H1 (cell line): ENCODE measurements at places on chromosomes 3 and 15. TPM values are rescaled to one million over a fixed set of nuclear protein-coding genes. Genes with fewer than 3 reads are reported as not detected.

DNA sequence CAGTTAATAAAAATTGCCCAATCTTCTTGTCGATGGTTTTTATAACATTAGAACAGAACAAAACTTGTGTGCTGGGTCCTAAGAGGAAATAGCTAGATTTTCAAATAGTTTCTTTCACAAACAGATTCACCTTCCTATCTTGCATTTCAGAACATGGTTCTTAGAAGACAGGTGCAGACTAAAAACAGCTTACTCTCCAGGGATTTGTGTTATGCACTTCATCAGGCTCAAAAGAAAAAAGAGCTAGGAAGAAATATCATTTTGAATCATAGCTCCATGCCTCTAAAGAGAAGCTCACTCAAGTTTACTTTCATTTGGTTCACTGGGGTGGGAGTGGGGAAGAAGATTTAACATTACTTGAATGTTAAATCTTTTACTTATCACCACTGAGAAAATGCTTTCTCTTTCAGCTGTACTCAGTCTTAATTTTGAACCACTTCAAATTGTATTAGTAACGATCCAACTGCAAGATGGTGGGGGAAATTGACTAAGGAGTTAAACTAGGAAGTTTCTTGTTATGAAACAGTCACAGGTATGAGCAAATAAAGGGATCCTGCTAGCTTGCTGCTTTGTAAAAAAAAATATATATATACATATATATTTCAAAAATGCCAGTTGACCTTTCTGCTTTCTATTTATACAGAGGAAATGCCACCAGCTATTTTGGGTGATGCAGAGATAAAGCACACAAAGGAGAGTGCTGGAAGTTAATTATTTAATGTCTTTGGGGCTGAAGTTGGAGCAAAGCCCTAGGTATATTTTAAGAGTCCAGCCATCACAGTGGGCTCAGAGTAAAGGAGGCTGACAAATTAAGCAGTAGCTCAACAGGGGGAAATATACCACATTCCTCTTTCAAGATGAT lies 28.3 kb upstream of the NUDT16 start:
- peaks cover 4% of the 10 kb centered on the region for H3K4me1 ChIP-seq
- H3K27ac ChIP-seq: no peak overlapping the region
- no peak overlapping the region for H3K4me3 ChIP-seq

DNA sequence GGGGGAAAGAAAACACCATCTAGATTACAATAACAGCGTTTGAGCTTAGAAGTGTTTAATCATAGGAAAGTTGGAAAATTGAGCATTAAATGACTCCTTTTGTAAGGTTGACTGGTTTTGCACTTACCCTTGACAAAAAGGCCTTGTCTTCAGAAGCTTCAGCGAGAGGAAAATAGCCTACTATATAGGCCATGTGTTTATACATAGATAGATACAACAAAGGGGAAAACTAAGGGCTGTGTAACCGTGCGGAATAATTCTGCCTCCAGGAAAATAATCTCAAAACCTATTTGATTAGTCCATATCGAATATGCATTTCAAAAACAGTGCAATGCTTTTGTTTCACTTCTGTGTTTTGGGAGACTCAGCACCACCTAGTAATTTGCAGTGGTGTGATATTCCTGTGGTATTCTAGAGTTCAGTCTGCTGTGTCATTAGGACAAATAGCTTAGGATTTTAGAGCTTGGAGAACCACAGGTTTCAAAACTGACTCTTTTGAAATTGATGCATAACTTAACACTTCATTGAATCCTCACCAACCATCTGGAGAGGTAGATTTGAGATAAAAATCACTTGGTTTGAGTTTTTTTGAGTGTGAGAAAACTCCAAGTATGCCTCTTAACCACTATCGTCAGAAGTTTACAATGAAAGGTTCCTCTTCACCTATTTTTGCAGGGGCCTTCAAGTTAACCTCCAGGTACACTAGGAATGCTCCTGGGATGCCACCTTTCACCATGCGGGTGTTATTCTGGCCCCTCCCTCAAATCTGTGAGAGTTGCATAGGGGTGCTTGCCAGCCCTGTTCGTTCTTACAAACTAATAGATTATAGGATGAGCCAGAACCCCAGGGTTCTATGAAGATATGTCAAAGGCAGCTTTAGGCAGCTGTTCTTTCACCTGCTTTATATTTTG lies 1.9 kb downstream of the ARHGAP31 start:
- peaks cover 29% of the 10 kb centered on the region; the same call in 1 of the 2 replicates for H3K27me3 ChIP-seq
- peaks cover 11% of the 10 kb centered on the region for H3K4me1 ChIP-seq
- no peak overlapping the region for H3K27ac ChIP-seq
- no peak overlapping the region for H3K4me3 ChIP-seq

- DNase-seq: peak; percentile 7
- H3K4me3 ChIP-seq: no peak overlapping the region
- H3K27ac ChIP-seq: no peak overlapping the region
- no peaks in the 10 kb centered on the region for H3K27me3 ChIP-seq
Observed at GRCh38 chr3:102529452-102529851, 94.6 kb downstream of the ZPLD1 start.

- H3K36me3 ChIP-seq: peaks cover 49% of the 10 kb centered on the region
- H3K27me3 ChIP-seq: no peaks in the 10 kb centered on the region
- no peak for DNase-seq
- no peak overlapping the region for H3K27ac ChIP-seq
- H3K4me1 ChIP-seq: no peaks in the 10 kb centered on the region
- H3K4me3 ChIP-seq: no peak overlapping the region
Observed at GRCh38 chr15:29734917-29735572, 87.2 kb downstream of the TJP1 start.

DNA sequence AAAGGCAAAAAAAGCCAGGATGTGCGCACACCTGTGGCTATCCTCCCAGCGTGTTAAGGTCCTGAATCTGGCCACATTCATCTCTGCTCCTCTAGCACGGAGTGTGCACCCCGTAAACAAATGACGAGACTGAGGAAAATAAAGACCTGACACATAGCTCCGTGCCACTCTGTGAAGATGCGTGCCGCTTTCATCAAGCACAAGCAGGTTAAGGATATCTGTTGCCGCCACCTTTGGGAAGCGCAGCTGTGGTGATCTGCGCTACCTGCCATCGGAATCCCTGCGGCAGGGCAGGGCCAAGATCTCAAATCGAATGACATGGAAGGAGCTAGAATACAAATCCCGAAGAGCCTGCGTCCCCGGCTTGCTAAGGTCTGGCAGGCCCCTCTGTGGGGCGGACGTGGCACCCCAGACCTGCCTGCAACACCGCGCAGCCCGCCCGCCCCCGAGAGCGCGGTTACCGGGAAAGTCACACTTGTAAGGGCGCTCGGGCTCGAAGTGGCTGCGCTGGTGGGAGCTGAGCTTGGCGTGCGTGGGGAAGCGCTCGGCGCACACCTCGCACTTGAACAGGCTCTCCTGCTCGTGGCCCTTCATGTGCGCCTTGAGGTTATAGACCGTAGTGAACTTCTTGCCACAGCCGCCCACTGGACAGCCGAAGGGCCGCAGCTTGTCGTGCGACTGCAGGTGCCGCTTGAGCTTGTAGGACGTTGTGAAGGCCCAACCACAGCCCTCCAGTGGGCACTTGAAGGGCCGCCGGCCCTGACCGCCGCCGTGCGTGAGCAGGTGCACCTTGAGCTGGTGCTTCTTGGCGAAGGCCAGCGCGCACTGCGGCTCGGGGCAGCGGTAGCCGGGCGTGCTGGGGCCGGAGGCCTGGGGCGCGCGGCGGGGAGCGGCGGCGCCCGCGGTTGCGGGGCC lies 936 bp downstream of the ZXDC start:
- peaks cover 15% of the 10 kb centered on the region; the same call in 1 of the 2 replicates for H3K36me3 ChIP-seq
- H3K4me1 ChIP-seq: peaks cover 22% of the 10 kb centered on the region
- peak overlapping the region; percentile 51 for H3K4me3 ChIP-seq
- H3K27ac ChIP-seq: peak overlapping the region; percentile 2; the same call in 1 of the 2 replicates

GRCh38 chr3:38141952-38142273 lies 3.5 kb downstream of the MYD88 start:
- no peak overlapping the region for H3K27ac ChIP-seq
- no peaks in the 10 kb centered on the region for H3K27me3 ChIP-seq
- DNase-seq: no peak
- peaks cover 16% of the 10 kb centered on the region for H3K4me1 ChIP-seq
- H3K36me3 ChIP-seq: peaks cover 11% of the 10 kb centered on the region

Gene LYZL4
- not detected in 2 replicates for total RNA-seq

- DNase-seq: no peak
- H3K4me1 ChIP-seq: no peaks in the 10 kb centered on the region
- H3K27ac ChIP-seq: no peak overlapping the region
- H3K27me3 ChIP-seq: no peaks in the 10 kb centered on the region
- no peak overlapping the region for H3K4me3 ChIP-seq
Observed at GRCh38 chr15:70922119-70922518, 29.5 kb downstream of the LRRC49 start.

DNA sequence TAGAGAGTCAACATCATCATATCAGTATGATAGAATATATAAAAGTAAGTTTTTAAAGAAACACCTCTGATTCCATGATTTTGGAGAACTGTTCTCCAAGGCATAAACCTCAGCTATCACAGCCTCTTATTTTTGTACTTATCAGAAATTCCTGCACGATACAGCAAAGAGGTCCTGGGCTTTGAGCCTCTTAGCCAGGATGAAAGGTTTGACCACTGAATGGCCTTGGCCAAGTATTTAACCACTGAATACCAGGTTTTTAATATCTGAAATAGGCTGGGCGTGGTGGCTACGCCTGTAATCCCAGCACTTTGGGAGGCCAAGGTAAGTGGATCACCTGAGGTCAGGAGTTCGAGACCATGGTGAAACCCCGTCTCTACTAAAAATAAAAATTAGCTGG lies 1.9 kb upstream of the FAM174B start:
- H3K27me3 ChIP-seq: peaks cover 13% of the 10 kb centered on the region; the same call in 1 of the 2 replicates
- no peak overlapping the region for H3K4me3 ChIP-seq
- no peak for DNase-seq
- H3K4me1 ChIP-seq: no peaks in the 10 kb centered on the region

DNA sequence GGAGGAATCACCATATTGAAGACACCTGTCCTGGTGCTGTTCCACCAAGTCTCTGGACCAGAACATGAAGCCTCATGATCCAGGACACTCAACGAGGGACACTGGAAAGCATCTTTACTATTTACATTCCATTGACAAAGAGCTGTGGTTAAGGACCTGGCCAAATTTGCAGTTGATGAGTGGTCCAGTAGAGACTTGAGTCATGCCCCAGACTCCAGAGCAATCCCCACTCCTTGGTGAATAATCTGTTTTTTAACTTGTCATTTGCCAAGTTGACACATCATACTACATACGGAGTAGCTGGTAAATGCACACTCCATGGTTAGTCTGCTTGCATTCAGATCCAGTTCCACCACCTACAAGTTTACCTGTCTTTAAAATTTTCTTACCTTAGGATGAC lies 1.2 kb upstream of the COL6A6 start:
- H3K4me1 ChIP-seq: no peaks in the 10 kb centered on the region
- no peak overlapping the region for H3K27ac ChIP-seq
- no peak for DNase-seq
- peaks cover 10% of the 10 kb centered on the region for H3K27me3 ChIP-seq
- H3K36me3 ChIP-seq: no peaks in the 10 kb centered on the region

Gene ATG7
- 15.1 and 19.1 TPM in 2 replicates for total RNA-seq

GRCh38 chr3:153355559-153355958 lies 193.5 kb downstream of the RAP2B start:
- no peak overlapping the region for H3K4me3 ChIP-seq
- no peak overlapping the region for H3K27ac ChIP-seq
- H3K36me3 ChIP-seq: no peaks in the 10 kb centered on the region
- H3K4me1 ChIP-seq: no peaks in the 10 kb centered on the region; the same call in 1 of the 2 replicates

- H3K27me3 ChIP-seq: no peaks in the 10 kb centered on the region
- H3K4me3 ChIP-seq: no peak overlapping the region
- H3K4me1 ChIP-seq: peaks cover 24% of the 10 kb centered on the region
- no peak overlapping the region for H3K27ac ChIP-seq
- DNase-seq: no peak
Observed at GRCh38 chr3:58175187-58175436, 35.7 kb downstream of the DNASE1L3 start.

Gene DUOX1
- 0.84 and 0.96 TPM in 2 replicates for total RNA-seq

Gene FAM227B
- total RNA-seq: 6.5 and 7.4 TPM in 2 replicates

DNA sequence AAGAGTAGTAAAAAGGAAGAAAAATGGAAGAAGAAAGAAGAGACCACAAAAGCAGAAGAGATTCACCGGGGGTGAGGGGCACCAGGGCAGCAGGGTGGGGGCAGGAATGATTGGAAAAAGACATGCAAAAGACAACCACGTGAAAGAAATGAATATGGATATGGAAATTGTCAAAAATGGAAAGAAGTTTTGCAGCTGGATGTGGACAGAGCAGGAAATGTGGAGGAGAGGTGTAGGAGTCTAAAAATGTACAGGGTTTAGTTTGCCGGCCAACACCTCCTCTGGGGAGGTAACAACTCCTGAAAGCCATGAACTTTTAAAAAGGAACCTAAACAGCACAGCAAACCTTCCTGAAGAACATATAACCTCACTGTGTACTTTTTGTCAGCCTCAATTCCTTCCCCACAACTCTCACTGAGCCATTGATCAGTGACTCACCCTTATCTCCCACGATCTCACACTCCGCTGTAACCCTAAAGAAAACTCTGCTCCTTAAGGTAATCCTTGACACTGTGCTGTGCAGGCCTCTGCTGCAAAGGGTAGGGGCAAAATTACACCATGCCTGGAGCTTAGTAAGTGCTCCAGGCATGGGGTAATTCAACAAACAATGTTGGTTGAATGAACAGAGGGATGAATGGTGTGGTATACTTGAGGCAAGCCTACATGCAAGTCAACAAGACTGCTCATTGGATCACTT lies 100.2 kb upstream of the BOC start:
- H3K27me3 ChIP-seq: no peaks in the 10 kb centered on the region
- H3K27ac ChIP-seq: no peak overlapping the region
- H3K4me1 ChIP-seq: no peaks in the 10 kb centered on the region
- no peaks in the 10 kb centered on the region for H3K36me3 ChIP-seq
